Putamen (tissue), 1 donor: ENCODE measurements at places on chromosomes 7 and 10.
A peak's percentile ranks its signal among the peaks of the same experiment; 100 is the strongest.

- no peak for DNase-seq
Observed at GRCh38 chr10:4240608-4241197, 455.7 kb upstream of the KLF6 start.

- no peak for DNase-seq
Observed at GRCh38 chr7:101634196-101634717, 5.2 kb upstream of the MYL10 start.

DNA sequence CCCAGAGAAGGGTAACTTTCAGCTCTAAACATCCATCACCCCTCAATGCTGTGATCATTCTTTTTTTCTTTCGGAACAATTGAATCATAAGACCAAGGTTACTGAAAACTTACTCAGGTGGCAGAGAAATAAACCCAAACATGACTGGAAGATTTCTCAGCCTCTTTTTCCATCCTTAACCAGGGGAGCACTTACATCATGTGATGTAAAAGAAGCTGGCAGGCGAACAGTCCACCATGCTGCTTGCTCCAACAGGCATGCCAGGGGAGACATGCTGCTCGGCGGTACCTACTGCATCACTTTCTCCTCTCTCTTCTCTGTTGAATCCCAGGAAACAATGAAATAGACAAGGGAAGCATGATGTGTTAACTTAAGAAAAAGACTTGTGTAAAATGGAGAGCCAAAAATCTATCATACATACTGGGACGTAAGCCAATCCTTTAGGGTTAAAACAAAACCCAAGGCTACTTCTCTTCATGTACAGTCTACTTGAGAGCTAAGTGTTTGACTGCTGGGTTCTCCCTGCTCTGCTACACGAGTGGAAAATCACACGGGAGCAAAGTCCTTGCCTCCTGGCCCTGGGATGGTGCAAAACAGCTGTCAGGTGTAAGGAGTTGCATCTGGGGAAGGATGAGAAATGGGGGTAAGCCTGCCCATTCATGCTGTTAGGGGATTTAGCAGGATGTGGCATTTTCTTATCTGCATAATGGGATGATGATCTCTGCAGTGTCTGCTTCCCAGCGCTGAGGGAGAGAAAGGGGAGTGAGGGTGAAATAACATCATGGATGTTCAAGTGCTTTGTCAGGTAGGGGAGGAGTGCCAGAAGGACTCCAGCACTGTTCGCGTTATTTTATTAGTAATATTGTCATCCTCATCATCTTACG is 64.3 kb upstream of the ZNF438 start:
- DNase-seq, result no peak

- no peak for DNase-seq
Observed at GRCh38 chr7:146862415-146862814, 745.8 kb downstream of the CNTNAP2 start.

GRCh38 chr10:21502348-21502740 is 23.1 kb downstream of the SKIDA1 start:
- no peak for DNase-seq

DNA sequence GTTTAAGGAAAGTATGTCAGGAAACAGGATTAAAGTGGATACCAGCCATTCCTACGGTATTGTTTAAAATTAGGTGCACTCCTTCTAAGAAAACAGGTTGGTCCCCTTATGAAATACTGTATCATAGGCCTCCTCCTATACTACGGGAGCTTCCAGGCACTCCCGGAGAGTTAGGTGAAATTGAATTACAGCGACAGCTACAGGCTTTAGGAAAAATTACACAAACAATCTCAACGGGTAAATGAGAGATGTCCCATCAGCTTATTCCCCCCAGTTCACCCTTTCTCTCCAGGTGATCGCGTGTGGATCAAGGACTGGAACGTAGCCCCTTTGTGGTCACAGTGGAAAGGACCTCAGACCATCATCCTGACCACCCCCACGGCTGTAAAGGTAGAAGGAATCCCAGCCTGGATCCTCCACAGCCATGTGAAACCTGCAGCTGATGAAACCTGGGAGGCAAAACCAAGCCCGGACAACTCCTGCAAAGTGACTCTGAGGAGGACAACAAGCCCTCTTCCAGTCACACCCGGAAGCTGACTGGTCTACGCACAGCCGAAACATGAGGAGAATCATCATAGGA is 25.1 kb upstream of the GHITM start:
- no peak for DNase-seq

- no peak for DNase-seq
Observed at GRCh38 chr10:60781661-60782060, 3.4 kb downstream of the CDK1 start.

DNA sequence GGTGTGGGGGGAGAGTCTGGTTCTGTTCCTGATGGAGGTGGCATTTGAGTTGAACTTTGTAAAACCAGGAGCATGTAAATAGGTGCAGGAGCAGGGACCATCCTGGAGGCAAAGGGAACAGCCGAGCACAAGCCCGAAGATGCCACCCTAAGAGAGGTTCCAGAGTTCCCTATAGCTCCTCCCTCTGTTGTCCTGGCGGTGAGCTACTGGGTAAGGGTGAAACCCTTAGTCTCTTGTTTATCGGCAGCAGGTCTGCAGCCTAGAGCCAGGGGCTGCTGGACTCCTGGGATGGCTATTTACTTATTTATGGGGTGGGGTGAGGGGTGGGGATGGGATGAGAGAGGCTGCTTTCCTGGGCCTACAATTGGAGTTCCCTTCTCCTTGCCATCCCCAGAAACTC is 6.5 kb upstream of the LBX1 start:
- no peak for DNase-seq

GRCh38 chr7:157679607-157680006 is 342.8 kb downstream of the DNAJB6 start:
- no peak for DNase-seq

DNA sequence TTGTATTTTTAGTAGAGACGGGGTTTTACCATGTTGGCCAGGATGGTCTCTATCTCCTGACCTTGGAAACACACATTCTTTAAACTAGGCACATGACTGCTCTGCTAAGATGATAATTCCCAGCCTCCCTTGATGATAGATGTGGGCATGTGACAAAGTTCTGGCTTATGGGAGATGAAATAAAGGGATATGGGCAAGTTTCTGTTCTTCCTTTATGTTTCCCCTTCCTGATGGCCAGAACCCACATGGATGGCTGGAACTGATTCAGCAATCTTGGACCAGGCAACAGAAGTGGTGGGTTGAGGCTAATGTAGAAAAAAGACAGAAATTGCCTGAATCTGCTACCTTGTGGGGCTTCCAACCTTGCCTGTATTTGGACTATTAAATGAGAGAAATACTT is 60.7 kb upstream of the NRP1 start:
- no peak for DNase-seq

DNA sequence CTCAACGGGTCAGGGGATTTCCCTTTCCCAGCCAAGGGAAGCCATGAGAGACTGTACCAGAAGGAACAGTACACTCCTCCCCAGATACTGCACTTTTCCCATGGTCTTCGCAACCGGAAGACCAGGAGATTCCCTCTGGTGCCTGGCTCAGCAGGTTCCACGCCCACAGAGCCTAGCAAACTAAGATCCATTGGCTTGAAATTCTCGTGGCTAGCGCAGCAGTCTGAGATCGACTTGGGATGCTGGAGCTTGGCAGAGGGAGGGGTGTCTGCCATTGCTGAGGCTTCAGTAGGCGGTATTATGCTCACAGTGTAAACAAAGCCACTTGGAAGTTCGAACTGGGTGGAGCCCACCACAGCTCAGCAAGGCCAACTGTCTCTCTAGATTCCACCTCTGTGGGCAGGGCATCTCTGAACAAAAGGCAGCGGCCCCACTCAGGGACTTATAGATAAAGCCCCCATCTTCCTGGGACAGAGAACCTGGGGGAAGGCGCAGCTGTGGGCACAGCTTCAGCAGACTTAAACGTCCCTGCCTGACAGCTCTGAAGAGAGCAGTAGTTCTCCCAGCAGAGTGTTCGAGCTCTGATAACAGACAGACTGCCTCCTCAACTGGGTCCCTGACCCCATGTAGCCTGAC is 29.6 kb downstream of the SLC16A12 start:
- DNase-seq, result no peak

- no peak for DNase-seq
Observed at GRCh38 chr7:104225451-104225850, 17.6 kb upstream of the ORC5 start.

GRCh38 chr10:102235598-102235920 is 5.8 kb downstream of the PITX3 start:
- DNase-seq, result no peak

- DNase-seq, result no peak
Observed at GRCh38 chr10:76337641-76338040, 906.2 kb downstream of the LRMDA start.

- no peak for DNase-seq
Observed at GRCh38 chr10:33388785-33389184, 54.3 kb upstream of the NRP1 start.

DNA sequence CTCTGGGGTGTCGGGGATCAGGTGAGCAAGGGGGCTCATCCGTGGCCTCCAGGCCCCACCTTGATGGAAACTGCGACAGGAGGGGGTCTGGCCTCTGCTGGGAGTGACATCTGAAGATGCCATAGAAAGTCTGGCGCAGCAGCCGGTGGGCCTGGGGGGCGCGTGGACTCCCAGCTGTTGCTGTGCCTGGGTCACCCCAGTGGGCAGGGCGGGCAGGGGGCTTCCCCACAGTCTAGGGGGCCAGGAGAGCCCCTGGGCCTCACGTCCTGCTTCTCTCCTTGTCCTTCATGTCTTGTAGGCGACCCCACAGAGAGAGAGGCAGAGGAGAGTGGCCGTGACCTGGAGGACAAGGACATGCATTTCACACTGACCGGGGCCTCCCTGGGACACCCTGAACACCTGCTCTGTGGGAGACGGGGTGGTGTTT is 450.5 kb downstream of the DNAJB6 start:
- DNase-seq, result no peak

DNA sequence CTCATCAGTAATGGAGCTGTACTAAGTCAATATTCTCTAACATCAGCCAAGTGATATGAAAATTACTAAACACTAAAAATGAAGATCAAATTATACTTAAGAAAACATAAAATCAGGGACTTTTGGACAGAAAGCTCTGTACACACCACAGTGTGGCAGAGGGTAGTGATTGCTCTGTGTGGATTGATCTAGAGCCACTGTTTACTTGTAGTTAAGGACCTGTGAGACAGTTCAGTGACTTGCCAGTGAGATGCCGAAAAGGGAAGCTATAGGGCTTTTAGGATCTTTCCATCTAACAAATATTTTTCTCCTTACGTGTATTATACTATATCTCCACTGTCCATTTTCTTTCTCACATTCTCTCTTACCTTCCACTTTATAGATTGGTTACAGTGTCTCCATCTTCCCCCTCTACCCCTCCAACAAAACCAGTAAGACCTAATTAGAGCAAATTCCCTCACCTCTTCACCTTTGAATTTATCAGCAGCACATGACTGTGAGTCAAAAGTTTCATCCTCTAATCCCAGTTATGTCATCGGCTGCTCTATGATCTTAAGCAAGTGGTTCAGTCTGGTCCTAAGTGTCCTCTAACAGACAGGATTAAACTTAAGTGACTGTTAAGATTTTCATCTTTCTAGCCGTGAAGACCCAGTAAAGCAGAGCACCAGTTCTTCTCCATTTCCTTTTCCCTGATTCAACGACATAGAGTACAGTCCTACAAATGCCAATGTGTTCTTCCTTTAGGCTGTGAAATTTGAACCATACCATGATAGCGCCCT is 6.9 kb downstream of the PIK3CG start:
- DNase-seq, result no peak

DNA sequence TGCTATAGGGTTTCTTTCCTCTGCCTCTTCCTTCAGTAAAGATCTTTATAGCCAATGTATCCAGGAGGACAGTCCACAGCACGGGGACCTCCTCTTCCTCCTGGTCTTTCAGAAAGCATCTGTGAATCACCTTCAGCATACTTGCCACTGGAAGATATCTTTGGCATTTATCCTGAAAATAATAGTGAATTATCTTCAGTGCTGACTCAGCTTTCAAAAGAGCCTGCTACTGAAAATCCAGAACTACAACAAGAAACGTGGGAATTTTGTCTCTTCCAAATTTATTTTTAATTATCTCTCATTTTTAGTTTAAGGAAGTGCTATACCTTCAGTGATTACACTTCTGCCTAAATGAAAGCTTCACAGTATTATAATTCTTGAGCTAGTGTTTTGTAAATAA is 7.6 kb upstream of the UNC5B start:
- no peak for DNase-seq

DNA sequence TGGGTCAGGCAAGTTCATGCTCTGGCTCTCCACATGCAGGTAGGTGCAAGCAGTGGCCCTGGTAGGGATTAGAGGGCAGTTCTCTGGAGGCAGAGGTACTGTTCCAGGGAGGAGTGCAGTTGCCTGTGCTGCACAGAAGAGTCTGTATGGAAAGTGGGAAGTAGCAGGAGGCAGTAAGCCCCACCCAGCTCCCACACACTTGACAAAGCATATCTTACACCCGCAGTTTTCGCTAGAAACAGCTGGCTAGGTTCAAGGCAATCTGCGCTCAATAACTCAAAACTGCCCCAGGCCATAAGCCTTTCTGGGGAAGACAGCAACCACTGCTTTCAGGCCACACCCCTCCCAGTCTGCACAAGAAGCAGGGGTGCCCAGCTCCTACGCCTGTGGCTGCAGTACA is 33.1 kb upstream of the ARMC3 start:
- no peak for DNase-seq

DNA sequence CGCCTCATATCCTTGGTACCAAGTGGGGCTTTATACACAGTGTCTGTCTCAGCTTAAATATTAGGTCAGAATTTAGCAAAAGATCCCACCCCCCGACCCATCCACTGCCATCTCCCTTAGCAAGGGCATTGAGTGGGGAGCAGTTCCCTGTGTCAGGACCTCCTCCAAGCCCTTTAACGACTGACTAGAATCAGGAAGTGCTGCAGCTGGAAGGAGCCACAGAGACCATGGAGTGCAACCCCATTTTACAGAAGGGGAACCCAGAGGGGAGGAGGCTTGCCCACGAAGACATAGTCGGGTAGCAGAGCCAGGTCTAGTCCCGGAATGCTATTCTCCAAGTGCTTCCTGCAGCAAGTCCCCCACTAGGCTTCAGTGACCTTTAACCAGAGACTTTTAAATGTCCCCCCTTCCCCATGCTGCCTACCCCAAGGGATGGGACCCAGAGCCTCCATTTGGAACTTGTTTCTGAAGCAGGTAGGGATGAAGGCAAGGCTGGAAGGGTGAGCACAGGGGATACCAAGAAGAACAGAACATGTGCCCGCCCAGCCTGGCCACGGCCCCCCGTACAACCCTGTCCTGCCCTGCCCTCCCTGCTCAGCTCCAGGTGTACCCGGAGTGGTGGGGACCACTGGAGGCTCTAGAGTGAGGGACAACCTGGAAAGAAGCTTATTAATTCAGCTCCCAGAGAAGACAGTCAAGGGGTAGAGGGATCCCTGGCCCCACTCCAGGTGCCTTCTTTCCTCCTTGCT is 41.3 kb downstream of the C10orf105 start:
- no peak for DNase-seq

DNA sequence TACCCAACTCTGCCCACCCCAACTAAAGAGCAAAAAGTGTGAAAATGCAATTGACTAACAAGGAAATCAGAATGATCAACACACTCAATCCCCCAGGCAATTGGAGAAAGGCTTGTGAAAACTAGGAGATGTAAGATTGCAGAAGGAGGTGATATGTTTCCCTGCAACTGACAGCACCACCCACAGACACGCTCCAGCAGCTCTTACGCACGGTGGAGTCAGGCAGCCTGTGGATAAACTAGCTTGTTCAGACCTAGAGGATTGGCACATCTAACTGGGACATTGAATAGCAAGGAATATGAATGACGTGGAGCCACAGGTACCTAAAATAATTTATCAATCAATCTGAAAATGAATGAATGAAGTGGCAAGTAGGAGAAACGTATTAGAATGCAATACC is 125.7 kb upstream of the MYO3A start:
- DNase-seq, result peak; percentile 81
